ENCODE measurements at places on chromosomes 2 and 18.

DNA sequence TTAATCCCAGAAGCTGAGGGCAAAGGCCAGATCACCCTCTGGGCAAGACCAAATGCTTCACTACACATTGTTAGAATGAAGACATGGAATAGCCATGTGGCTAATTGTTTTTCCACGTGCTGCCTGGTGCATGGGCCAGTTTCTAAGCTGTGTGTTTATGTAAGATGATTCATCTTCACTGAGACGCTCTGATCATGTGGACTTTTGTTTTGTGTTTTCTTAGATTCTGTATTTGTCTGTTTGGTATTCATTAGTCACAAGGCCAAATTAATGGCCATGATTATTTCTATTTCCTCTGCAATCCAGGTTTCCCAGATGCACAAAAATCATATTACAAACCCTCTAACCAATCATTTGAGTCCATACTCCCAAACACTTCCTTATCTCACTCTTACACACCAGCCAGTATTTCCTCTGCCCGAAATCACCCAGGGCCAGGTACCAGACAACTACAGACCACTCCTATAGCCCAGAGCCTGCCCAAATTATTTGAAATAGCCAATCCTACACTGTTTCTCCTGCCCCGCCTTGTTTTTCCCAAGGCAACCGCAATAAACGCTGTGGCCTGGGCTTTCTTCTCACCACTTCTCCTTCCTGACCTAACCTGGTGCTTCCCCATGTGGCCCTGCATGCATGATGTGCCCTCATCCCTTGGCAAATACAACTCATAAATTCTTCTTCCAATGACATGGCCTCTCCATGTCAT lies 94.2 kb upstream of the SP3 start:
- no peak overlapping the region for H3K27ac ChIP-seq
- no peak overlapping the region for H3K4me3 ChIP-seq
- H3K27me3 ChIP-seq: no peaks in the 10 kb centered on the region
- no peaks in the 10 kb centered on the region for H3K36me3 ChIP-seq

GRCh38 chr2:52821631-52822030 lies 946.0 kb upstream of the CHAC2 start:
- H3K4me1 ChIP-seq: no peaks in the 10 kb centered on the region
- H3K36me3 ChIP-seq: no peaks in the 10 kb centered on the region
- no peak overlapping the region for H3K4me3 ChIP-seq

DNA sequence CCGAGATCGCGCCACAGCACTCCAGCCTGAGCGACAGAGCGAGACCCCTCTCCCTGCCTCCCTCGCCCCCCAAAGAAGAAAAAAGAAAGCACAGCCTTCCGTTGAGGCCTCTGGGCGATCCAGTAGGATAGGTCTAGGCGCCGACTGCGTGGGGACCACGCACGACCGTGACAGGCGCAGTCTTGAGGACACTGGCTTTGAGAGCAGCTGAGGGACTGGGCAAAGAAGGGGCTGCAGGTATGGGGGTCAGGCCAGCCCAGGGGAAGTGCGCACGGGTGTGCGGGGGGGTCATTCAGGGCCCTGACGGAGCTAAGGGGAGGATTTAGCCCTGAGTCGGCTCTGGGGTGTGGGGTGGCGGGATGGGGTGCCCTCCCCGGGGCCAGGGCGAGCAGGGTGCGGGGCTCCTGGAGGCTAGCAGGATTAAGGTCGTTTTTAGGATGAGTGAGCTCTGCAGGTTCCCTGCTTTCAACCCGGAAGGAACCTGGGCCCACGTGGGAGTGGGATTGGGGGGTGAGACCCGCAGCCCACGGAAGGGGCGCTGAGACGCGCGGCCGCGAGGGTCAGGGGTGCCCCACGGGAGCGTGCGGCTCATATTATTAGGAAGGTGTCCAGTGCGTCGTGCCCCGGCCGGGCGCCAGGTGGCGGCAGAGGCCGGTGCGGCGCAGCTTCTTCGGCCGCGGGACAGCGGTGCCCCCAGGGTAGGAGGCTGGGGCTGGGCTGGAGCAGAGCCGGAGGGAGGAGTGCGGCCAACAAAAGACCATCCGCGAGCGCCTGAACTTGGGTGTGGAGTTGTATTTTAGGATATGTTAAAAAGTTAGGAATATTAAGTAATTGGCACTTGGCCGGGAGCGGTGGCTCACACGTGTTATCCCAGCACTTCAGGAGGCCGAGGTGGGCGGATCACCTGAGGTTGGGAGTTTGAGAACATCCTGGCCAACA lies 20.5 kb upstream of the ZNF236 start:
- H3K27me3 ChIP-seq: no peaks in the 10 kb centered on the region
- no peaks in the 10 kb centered on the region for H3K36me3 ChIP-seq

DNA sequence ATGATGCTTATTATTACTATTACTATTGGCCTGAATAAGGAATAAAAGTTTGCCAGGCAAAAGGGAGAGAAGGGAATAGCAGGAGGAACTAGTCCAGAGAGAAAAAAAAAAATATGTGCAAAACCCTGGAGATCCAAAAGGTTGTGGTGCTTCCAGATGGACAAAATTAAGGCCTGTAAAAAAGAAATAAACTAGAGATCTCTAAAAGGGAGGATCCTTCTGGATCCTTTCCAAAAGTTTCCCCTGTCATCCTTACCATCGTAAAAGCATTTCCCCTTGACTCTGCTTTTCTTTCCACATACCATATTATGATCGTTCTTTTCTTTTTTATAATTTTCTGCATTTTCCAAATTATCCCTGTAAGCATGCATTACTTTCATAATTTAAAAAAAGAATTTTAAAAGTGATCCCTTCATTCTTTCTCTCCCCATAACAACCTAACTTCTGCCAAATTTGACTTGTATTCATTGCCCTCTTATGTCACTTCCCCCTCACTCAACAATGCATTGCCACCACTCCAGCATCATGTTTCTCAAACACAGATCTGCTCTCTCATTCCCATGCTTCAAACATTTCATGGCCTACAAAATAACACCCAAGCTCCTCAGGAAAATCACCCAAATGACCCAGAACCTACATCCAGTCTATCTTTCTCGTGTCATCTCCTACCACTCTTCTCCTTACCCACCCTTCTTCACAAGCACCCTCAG lies 40.3 kb downstream of the RBMS1 start:
- peaks cover 31% of the 10 kb centered on the region for H3K4me1 ChIP-seq
- DNase-seq: no peak
- no peaks in the 10 kb centered on the region for H3K36me3 ChIP-seq
- no peaks in the 10 kb centered on the region for H3K27me3 ChIP-seq
